Natural killer cell treated with Interleukin-12 subunit alpha and Interleukin-12 subunit beta and Interleukin-15 and Interleukin-18, amount 100 ng/mL, for 72 hours (primary cell): ENCODE measurements at places on chromosomes 6 and 20. TPM values are rescaled to one million over a fixed set of nuclear protein-coding genes. Genes with fewer than 3 reads are reported as not detected.

The CST7 gene
- total RNA-seq, result 129 TPM

The RBBP8NL gene
- total RNA-seq, result not detected

The PTK6 gene
- not detected for total RNA-seq

The SAPCD1 gene
- 9.2 TPM for total RNA-seq

The ALDH8A1 gene
- 3.9 TPM for total RNA-seq

DNA sequence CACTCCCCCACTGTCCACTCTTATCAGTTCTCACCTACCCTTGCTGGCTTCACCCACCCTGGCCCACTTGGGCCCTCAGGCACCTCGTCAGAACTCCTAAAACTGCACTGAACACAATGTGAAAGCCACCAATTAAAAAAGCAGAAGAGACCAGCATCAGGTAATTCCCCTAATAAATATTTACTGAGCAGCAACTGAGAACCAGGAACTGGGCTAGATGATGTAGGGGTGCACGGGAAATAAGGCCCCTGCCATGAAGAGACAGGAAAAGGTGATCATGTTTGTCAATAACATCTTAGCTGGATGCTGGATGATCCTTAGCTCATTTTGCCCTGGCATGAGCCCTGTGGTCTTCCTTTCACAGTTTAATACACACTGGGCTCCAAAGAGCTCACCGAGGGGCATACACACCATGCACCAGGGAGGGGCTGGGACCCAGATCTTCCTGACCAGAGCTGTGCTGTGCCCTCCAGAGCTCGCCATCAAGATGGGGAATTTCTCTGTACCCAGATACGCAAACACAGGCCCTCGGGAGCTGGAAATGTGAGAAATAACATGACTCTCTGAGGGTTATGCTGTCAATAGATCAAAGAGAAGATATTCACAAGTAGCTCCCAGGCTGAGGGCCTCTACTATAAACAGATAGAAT lies 113.6 kb upstream of the SLC22A16 start:
- DNase-seq, result no peak
- H3K36me3 ChIP-seq, result no peaks in the 10 kb centered on the region
- no peak overlapping the region for H3K4me3 ChIP-seq

GRCh38 chr6:107489636-107490565 lies at the start of gene SOBP:
SOBP (plus strand) TSS chr6:107490117; CDS start chr6:107490617, 500 bp downstream.
- DNase-seq, result no peak
- peak within 1 kb of the TSS; percentile 91 for H3K4me3 ChIP-seq
- H3K4me1 ChIP-seq, result peaks cover 14% of the 10 kb centered on the region
- H3K36me3 ChIP-seq, result peaks cover 6% of the 10 kb centered on the region
- H3K27me3 ChIP-seq, result peaks cover 36% of the 10 kb centered on the region

DNA sequence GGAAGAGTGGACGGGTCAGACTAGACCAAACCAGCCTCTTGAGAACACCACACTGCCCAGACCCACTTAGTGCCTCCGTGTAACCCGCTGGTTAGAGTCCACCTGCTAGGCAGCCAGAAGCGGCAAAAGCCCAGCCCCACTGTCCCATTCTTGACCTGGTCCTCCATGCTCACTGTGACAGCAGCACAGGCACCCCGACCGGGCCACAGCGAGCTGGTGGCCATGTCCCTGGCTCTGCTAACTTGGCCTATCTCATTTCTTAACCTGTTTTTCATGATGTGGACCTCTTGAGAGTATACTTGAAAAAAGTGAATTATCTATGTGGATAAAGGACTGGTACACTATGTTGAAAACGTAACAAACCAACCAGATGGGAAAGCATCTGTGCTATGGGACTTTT lies 44.9 kb upstream of the TMEM181 start:
- no peak for DNase-seq
- H3K4me1 ChIP-seq, result peaks cover 35% of the 10 kb centered on the region
- H3K36me3 ChIP-seq, result no peaks in the 10 kb centered on the region
- peaks cover 13% of the 10 kb centered on the region for H3K27me3 ChIP-seq
- no peak overlapping the region for H3K27ac ChIP-seq

- no peak overlapping the region for H3K27ac ChIP-seq
- DNase-seq, result no peak
- no peaks in the 10 kb centered on the region for H3K4me1 ChIP-seq
- no peak overlapping the region for H3K4me3 ChIP-seq
- H3K27me3 ChIP-seq, result no peaks in the 10 kb centered on the region
Measured at GRCh38 chr6:113610377-113610988, 246.7 kb upstream of the MARCKS start.

GRCh38 chr6:16355238-16355637 lies 116.9 kb downstream of the GMPR start:
- DNase-seq, result no peak
- no peaks in the 10 kb centered on the region for H3K4me1 ChIP-seq
- H3K27ac ChIP-seq, result no peak overlapping the region
- H3K36me3 ChIP-seq, result no peaks in the 10 kb centered on the region
- no peak overlapping the region for H3K4me3 ChIP-seq

GRCh38 chr20:35042268-35042667 lies 50.3 kb downstream of the TRPC4AP start:
- no peak overlapping the region for H3K27ac ChIP-seq
- DNase-seq, result no peak
- no peaks in the 10 kb centered on the region for H3K4me1 ChIP-seq

DNA sequence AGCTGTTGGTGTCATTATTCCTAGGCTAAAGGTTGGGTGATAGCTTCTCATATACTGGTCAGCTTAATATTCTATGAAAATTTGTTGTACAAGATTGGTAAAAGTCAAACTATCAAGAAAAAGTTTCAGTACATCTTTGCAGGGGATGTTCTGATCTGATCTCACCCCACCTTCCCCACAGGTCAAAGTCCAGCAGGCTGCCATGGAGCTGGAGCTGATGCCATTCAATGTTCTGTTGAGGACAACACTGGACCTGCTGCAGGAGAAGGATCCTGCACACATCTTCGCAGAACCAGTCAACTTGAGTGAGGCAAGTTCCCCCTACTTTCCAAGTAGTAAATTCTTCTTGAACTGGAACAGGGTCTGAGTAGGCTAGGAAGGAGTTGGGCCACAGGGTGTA lies 13.1 kb downstream of the BRPF3 start:
- peaks cover 33% of the 10 kb centered on the region for H3K4me1 ChIP-seq
- no peak for DNase-seq
- H3K27me3 ChIP-seq, result no peaks in the 10 kb centered on the region
- no peak overlapping the region for H3K4me3 ChIP-seq
- H3K36me3 ChIP-seq, result peaks cover 35% of the 10 kb centered on the region

DNA sequence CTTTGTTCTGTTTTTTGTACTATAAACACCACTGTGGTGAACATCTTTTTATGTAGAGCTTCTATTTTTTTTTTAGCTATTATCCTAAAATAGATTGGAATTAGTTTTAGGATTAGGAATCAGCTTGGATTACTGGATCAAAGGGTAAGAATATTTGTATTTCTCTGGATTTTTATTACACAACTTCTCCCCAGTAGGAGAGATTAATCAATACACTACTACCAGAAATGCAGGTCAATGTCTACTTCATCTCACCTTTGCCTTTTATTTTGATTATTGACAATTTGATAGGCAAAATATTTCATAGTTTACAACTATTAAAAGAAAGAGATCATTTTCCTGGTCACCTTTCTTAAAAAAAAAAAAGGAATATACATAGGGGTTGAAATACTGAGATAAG lies 191.9 kb downstream of the TSHZ2 start:
- no peak overlapping the region for H3K4me3 ChIP-seq
- DNase-seq, result no peak
- H3K36me3 ChIP-seq, result no peaks in the 10 kb centered on the region
- H3K27me3 ChIP-seq, result peaks cover 21% of the 10 kb centered on the region

GRCh38 chr6:44179072-44179536 lies 20.5 kb downstream of the CAPN11 start:
- H3K27ac ChIP-seq, result no peak overlapping the region
- no peaks in the 10 kb centered on the region for H3K27me3 ChIP-seq
- H3K4me1 ChIP-seq, result peaks cover 12% of the 10 kb centered on the region
- H3K4me3 ChIP-seq, result no peak overlapping the region
- DNase-seq, result no peak

DNA sequence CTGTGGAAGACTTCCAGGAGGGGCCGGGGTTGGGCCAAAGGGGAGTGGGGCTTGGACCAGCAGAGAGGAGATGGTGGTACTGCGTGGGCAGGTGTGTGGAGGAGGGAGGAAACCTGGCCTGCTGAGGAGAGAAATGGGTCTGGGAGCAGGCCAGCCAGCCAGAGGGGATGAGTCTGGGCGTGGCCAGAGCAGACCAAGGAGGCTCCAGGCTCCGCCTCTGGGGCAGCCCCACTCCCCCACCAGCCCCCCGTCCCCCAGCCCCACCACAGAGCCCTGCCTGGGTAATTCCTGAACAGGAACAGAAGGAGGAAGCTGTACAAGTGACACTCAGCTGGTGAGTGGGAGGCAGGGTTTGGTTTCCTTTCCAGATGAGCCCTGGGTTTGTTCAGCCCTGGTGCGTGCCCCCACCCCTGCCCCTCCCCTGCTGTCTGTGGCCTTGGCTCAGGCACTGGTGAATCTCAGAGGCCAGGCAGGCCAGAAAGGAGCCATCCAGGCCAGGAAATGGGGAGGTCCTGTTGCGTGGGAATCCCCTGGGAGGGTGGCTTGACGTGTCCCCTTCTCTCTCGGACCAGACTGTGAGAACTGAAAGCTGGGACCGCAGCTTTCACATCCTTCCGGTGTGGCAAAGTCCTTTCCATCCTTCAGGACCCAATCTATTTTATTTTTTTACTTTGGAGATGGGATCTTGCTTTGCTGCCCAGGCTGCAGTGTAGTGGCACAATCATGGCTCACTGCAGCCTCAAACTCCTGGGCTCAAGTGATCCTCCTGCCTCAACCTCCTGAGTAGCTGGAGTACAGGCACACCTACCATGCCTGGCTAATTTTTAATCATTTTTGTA lies 9.4 kb upstream of the SRC start:
- DNase-seq, result peak; percentile 88
- peaks cover 22% of the 10 kb centered on the region for H3K4me1 ChIP-seq
- H3K4me3 ChIP-seq, result peak overlapping the region; percentile 84
- H3K27me3 ChIP-seq, result no peaks in the 10 kb centered on the region
- no peaks in the 10 kb centered on the region for H3K36me3 ChIP-seq

- no peaks in the 10 kb centered on the region for H3K36me3 ChIP-seq
- H3K27ac ChIP-seq, result no peak overlapping the region
- H3K4me1 ChIP-seq, result peaks cover 8% of the 10 kb centered on the region
- H3K27me3 ChIP-seq, result no peaks in the 10 kb centered on the region
Measured at GRCh38 chr20:2909953-2910352, 36.7 kb downstream of the PTPRA start.

- no peak for DNase-seq
- peaks cover 5% of the 10 kb centered on the region for H3K4me1 ChIP-seq
- no peak overlapping the region for H3K27ac ChIP-seq
- no peaks in the 10 kb centered on the region for H3K36me3 ChIP-seq
Measured at GRCh38 chr6:107386340-107386739, 73.0 kb downstream of the PDSS2 start.

GRCh38 chr6:659716-660581 lies 3.0 kb upstream of the HUS1B start:
- peaks cover 55% of the 10 kb centered on the region for H3K4me1 ChIP-seq
- DNase-seq, result no peak
- H3K27me3 ChIP-seq, result no peaks in the 10 kb centered on the region
- H3K4me3 ChIP-seq, result peak overlapping the region; percentile 9
- H3K27ac ChIP-seq, result peak overlapping the region; percentile 31
- H3K36me3 ChIP-seq, result peaks cover 13% of the 10 kb centered on the region
